ENCODE measurements at places on chromosomes 16 and 17. TPM values are rescaled to one million over a fixed set of nuclear protein-coding genes. Genes with fewer than 3 reads are reported as not detected.

Gene NEUROD2
- total RNA-seq: not detected

Gene RPL26
- 1,432 TPM for total RNA-seq

Gene TBX2
- total RNA-seq: 70.5 TPM

Gene DHRS7C
- not detected for total RNA-seq

Gene DBNDD1
- total RNA-seq: 2.1 TPM

Gene SLC22A31
- not detected for total RNA-seq

Gene STX1B
- 9.9 TPM for total RNA-seq

- peak; percentile 6 for DNase-seq
- peaks cover 51% of the 10 kb centered on the region for H3K4me1 ChIP-seq
- peak overlapping the region; percentile 35 for H3K4me3 ChIP-seq
- no peaks in the 10 kb centered on the region for H3K36me3 ChIP-seq
These were observed 54.4 kb upstream of the LGALS9 start for GRCh38 chr17:27576477-27577083.

GRCh38 chr17:82063424-82064415, 1.9 kb downstream of the DUS1L start:
- H3K36me3 ChIP-seq: peaks cover 4% of the 10 kb centered on the region
- H3K4me3 ChIP-seq: peak overlapping the region; percentile 76
- H3K4me1 ChIP-seq: no peaks in the 10 kb centered on the region
- H3K27ac ChIP-seq: no peak overlapping the region
- no peak for DNase-seq

DNA sequence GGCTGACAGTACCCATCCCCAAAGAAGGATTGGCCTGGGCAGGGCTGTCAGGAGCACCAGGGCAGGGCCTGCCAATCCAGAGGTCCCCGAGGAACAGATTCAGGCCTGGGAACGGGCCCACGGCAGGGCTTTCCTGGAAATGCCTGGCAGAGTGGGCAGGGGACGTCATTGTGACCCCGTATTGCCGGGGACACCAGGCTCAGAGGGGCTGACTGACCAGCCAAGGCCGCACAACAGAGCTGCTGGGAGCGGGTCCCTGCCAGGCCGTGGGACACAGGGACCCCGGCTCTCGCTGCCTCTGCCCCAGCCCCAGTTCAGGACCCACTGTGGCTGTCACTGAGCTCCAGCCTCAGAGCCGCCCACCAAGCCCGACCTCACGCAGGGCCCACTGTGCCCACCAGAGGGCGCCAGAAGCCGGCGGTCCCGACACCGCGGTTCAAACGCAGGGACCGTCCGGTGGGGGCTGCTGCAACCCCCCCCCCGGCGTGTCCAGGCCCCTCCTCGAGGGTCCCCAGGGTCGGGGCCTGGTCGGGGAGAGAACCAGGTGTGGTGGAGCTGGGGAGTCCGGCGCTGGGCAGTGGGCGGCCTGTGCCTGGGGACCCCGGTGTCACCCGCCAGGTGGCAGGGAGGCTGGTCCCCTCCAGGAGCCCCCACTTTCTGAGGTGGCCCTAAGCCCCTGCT, 15.2 kb upstream of the SSTR5 start:
- H3K4me1 ChIP-seq: no peaks in the 10 kb centered on the region
- DNase-seq: no peak
- 0 out of 2 replicates have a peak, but pooled peaks cover 5% of the 10 kb centered on the region for H3K36me3 ChIP-seq
- H3K27me3 ChIP-seq: peaks cover 8% of the 10 kb centered on the region
- no peak overlapping the region for H3K4me3 ChIP-seq

DNA sequence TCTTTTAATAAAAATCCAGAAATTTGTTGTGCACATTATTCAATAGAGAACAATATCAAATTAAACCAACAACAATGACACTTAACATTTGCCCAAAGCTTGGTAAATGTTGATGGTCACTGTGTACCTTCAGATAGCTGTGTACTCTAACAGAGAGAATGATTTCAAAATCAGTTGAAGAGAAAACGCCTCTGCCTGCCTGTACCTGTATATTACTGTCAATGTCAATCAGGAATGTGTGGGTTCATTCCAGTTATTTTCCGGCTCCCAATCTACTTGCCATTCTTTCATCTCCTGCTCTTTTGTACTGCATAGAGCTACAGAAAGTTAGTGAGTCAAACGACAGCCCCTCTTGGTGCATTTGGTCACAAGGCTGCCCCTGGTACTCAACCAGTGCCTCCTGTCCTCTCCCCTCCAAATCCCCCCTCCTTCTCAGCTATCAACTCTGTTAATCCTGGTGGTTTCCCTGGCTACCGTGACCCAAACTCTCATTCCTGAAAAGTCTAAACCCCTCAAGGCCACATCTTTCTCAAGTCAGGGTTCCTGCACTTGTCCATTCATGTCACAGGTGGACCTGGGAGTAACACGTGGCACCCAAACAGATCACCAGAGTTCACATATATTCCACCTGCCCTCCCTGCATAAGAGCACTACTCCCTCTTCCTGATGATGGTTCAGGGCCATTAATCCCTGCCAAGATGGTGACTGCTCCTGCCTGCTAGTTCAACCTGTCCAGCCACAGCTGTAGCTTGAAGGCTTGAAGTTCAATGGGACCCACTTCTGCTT, 13.6 kb upstream of the ARL4D start:
- no peak for DNase-seq
- H3K4me3 ChIP-seq: no peak overlapping the region
- H3K27me3 ChIP-seq: peaks cover 7% of the 10 kb centered on the region

- H3K36me3 ChIP-seq: peaks cover 10% of the 10 kb centered on the region
- H3K4me1 ChIP-seq: peaks cover 6% of the 10 kb centered on the region
- DNase-seq: no peak
- H3K4me3 ChIP-seq: no peak overlapping the region
- H3K27ac ChIP-seq: no peak overlapping the region
- peaks cover 6% of the 10 kb centered on the region for H3K27me3 ChIP-seq
These were observed 8.8 kb upstream of the GFAP start for GRCh38 chr17:44924107-44924544.

DNA sequence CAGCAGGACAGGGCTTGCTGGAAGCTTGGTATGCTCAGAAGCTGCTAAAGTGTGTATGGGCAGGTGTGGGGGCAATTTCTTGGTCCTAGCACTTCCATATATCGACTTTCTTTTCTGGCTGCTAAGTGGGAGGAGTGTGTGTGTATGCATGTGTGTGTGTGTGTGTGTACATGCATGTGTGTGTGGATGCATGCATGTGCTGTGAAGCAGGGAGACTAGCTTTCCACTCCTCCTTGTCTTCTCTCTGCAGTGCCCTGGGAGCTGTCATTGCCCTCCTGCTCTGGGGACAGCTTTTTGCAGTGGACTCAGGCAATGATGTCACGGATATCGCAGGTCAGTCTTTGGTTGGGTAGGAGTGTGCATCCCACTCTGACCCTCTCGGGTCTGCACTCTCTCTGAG, 1.6 kb downstream of the HP start:
- no peaks in the 10 kb centered on the region for H3K4me1 ChIP-seq
- H3K27ac ChIP-seq: no peak overlapping the region
- DNase-seq: no peak
- H3K4me3 ChIP-seq: no peak overlapping the region

GRCh38 chr17:39092692-39093230, 58.7 kb downstream of the PLXDC1 start:
- H3K27me3 ChIP-seq: peaks cover 35% of the 10 kb centered on the region
- no peaks in the 10 kb centered on the region for H3K4me1 ChIP-seq
- no peak overlapping the region for H3K4me3 ChIP-seq

DNA sequence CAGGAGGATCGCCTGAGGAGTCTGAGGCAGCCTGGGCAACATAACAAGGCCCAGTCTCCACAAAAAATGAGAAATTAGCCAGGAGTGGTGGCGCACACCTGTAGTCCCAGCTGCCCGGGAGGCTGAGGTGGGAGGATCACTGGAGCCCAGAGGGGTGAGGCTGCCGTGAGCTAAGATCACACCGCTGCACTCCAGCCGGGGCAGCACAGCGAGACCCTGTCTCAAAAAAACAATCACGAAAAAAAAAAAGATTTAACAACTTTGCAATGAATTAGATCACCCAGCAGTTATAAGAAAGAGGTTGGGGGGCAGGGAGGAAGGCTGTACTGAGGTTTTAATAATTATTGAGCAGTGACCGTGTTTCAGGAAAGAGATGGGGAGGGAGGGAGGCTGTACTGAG, 49.4 kb downstream of the RPH3AL start:
- H3K27ac ChIP-seq: no peak overlapping the region
- H3K4me3 ChIP-seq: no peak overlapping the region
- peaks cover 15% of the 10 kb centered on the region for H3K27me3 ChIP-seq
- DNase-seq: no peak
